ENCODE measurements at places on chromosomes 4 and X. TPM values are rescaled to one million over a fixed set of nuclear protein-coding genes. Genes with fewer than 3 reads are reported as not detected.

The TMSB15A gene
- not detected for total RNA-seq

DNA sequence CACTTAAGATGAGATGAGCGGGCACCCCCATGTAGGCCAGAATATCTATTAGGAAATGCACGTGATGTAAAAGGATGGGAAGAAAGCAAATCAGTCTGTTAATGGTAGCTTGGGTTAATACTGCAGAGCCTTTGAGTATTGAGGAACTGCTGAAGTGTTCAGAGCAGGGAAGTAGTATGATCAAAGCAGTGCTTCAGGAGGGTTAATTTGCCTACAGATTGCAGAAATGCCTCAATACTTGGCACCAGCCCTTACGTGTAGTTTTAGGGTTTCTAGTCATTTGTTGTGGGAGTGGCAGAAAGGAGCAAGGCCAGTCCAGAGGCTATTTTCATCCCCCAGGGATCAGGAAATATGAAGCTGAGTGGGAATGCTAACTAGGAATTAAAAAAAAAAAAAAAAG is 19.7 kb downstream of the ZFX start:
- no peaks in the 10 kb centered on the region for H3K27me3 ChIP-seq
- H3K36me3 ChIP-seq: no peaks in the 10 kb centered on the region
- H3K4me1 ChIP-seq: peaks cover 40% of the 10 kb centered on the region
- DNase-seq: peak; percentile 53

The NDNF gene
- total RNA-seq: not detected

The DGKK gene
- not detected for total RNA-seq

GRCh38 chr4:38805530-38806145 is 1.0 kb upstream of the TLR1 start:
- no peaks in the 10 kb centered on the region for H3K27me3 ChIP-seq
- peak overlapping the region; percentile 85 for H3K4me3 ChIP-seq
- DNase-seq: peak; percentile 87
- peaks cover 45% of the 10 kb centered on the region for H3K4me1 ChIP-seq
- peaks cover 26% of the 10 kb centered on the region for H3K36me3 ChIP-seq

The MAOB gene
- total RNA-seq: not detected

- no peak for DNase-seq
- H3K27ac ChIP-seq: no peak overlapping the region
- no peak overlapping the region for H3K4me3 ChIP-seq
- peaks cover 8% of the 10 kb centered on the region for H3K4me1 ChIP-seq
These were observed 12.8 kb upstream of the SLC2A9 start for GRCh38 chr4:10034136-10034535.

The NELFA gene
- total RNA-seq: 63.5 TPM

GRCh38 chr4:185997296-185997695 is 71.7 kb upstream of the TLR3 start:
- no peak for DNase-seq
- no peaks in the 10 kb centered on the region for H3K4me1 ChIP-seq
- no peaks in the 10 kb centered on the region for H3K36me3 ChIP-seq
- no peak overlapping the region for H3K4me3 ChIP-seq

GRCh38 chr4:90670183-90670582 is 543.0 kb downstream of the CCSER1 start:
- no peaks in the 10 kb centered on the region for H3K36me3 ChIP-seq
- H3K27me3 ChIP-seq: no peaks in the 10 kb centered on the region
- no peaks in the 10 kb centered on the region for H3K4me1 ChIP-seq
- no peak for DNase-seq
- H3K4me3 ChIP-seq: no peak overlapping the region

Measured in B cell (primary cell).